ENCODE measurements at places on chromosomes 5 and 9. TPM values are rescaled to one million over a fixed set of nuclear protein-coding genes. Genes with fewer than 3 reads are reported as not detected.

Gene CEL
- 0.68 TPM for total RNA-seq

Gene ZNF484
- 9.1 TPM for total RNA-seq

Gene APC
- total RNA-seq: 31.5 TPM

Gene HRCT1
- 0.58 TPM for total RNA-seq

Gene GDNF
- 1.0 TPM for total RNA-seq

GRCh38 chr9:137465000-137465719 lies 6.0 kb upstream of the NSMF start:
- DNase-seq: no peak

Measured in kidney epithelial cell (primary cell).